ENCODE measurements at places on chromosomes 4 and X. TPM values are rescaled to one million over a fixed set of nuclear protein-coding genes. Genes with fewer than 3 reads are reported as not detected.

GRCh38 chrX:55758033-55758432 is 40.5 kb downstream of the RRAGB start:
- H3K4me1 ChIP-seq = no peaks in the 10 kb centered on the region
- H3K27me3 ChIP-seq = peaks cover 11% of the 10 kb centered on the region
- peaks cover 24% of the 10 kb centered on the region for H3K36me3 ChIP-seq
- peak; percentile 52 for DNase-seq
- H3K4me3 ChIP-seq = no peak overlapping the region
- no peak overlapping the region for H3K27ac ChIP-seq

- peak overlapping the region; percentile 79 for H3K27ac ChIP-seq
- peaks cover 16% of the 10 kb centered on the region for H3K4me1 ChIP-seq
- H3K4me3 ChIP-seq = peak overlapping the region; percentile 87
- H3K36me3 ChIP-seq = no peaks in the 10 kb centered on the region
- DNase-seq = peak; percentile 51
These were observed 512 bp upstream of the TMEM131L start for GRCh38 chr4:153465615-153466080.

DNA sequence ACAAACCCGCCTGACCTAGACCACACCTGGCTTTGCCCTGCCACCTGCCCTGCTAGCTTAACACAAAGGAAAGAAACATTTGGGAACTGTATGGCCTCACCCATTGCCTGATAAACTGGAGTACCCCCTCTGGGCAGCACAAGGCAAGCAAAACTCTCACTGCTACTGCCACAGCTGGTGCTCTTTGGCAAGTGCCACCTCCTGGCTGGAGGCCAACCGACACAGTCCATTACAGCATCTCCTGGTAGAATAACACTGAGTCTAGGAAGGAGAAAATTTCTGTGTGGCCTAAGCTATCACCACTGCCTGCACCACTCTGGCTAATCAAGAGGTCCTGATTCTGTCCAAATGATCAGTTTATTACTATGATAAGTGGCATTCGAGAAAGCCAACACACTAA is 18.9 kb upstream of the SPANXN3 start:
- H3K27me3 ChIP-seq = no peaks in the 10 kb centered on the region
- no peaks in the 10 kb centered on the region for H3K4me1 ChIP-seq
- no peaks in the 10 kb centered on the region for H3K36me3 ChIP-seq
- no peak overlapping the region for H3K4me3 ChIP-seq
- peak; percentile 39 for DNase-seq
- H3K27ac ChIP-seq = no peak overlapping the region

DNA sequence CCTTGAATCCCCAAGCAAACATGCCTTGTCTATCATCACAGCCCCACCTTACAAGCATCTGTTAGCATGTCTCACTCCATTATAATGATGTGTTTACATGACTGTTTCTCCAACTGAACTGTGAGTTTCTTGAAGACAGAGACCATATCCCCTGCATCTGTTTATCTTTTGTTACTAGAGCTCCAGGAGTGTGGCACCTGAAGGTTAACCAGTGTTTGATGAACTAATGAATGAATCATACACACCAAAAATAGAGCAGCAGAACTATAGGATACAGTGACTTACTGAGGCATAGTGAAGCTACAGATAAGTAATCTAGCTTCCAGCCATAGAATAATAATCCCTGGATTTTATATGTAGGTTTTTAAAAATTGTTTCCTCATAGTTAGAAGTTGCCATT is 331.0 kb downstream of the PCDH7 start:
- H3K27ac ChIP-seq = no peak overlapping the region
- H3K36me3 ChIP-seq = no peaks in the 10 kb centered on the region
- no peak for DNase-seq
- H3K4me1 ChIP-seq = no peaks in the 10 kb centered on the region
- no peaks in the 10 kb centered on the region for H3K27me3 ChIP-seq

LAP3 gene
- 31.0 TPM for total RNA-seq

DNA sequence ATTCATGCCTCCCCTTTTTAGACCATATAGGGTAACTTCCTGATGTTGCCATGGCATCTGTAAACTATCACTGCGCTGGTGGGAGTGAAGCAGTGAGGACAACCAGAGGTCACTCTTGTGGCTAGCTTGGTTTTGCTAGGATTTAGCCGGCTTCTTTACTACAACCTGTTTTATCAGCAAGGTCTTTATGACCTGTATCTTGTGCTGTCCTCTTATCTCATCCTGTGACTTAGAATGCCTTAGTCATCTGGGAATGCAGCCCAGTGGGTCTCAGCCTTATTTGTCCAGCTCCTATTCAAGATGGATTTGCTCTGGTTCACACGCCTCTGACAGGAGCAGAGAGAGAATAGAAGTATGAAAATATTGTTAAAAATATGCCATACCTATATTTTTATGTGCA is 355.7 kb downstream of the ADGRL3 start:
- no peaks in the 10 kb centered on the region for H3K36me3 ChIP-seq
- DNase-seq = no peak
- H3K27me3 ChIP-seq = no peaks in the 10 kb centered on the region
- peaks cover 9% of the 10 kb centered on the region for H3K4me1 ChIP-seq
- no peak overlapping the region for H3K27ac ChIP-seq

- H3K4me3 ChIP-seq = no peak overlapping the region
- no peaks in the 10 kb centered on the region for H3K27me3 ChIP-seq
- H3K36me3 ChIP-seq = no peaks in the 10 kb centered on the region
- no peak for DNase-seq
These were observed 257.2 kb downstream of the SNCA start for GRCh38 chr4:89579771-89580170.

HELT gene
- not detected for total RNA-seq

Data from MCF 10A (cell line).